ENCODE measurements at places on chromosomes 11 and 22. TPM values are rescaled to one million over a fixed set of nuclear protein-coding genes. Genes with fewer than 3 reads are reported as not detected.

Gene OR8G1
- total RNA-seq: not detected

Gene CFAP300
- 6.5 TPM for total RNA-seq

- H3K4me3 ChIP-seq: no peak overlapping the region
- DNase-seq: no peak
- H3K36me3 ChIP-seq: no peaks in the 10 kb centered on the region
- peaks cover 27% of the 10 kb centered on the region for H3K4me1 ChIP-seq
- H3K27me3 ChIP-seq: peaks cover 18% of the 10 kb centered on the region
Measured at GRCh38 chr22:45980761-45981160, 3.8 kb upstream of the WNT7B start.

- no peaks in the 10 kb centered on the region for H3K36me3 ChIP-seq
- peaks cover 40% of the 10 kb centered on the region for H3K4me1 ChIP-seq
- no peak overlapping the region for H3K4me3 ChIP-seq
- H3K27me3 ChIP-seq: no peaks in the 10 kb centered on the region
Measured at GRCh38 chr11:61972112-61972671, 4.8 kb upstream of the FTH1 start.
